ENCODE measurements at places on chromosomes 2 and 18.
A peak's percentile ranks its signal among the peaks of the same experiment; 100 is the strongest.

- no peak for DNase-seq
These were observed 675.2 kb upstream of the GCFC2 start for GRCh38 chr2:76385943-76386342.

- DNase-seq: no peak
These were observed 56.9 kb downstream of the DPYSL5 start for GRCh38 chr2:26904839-26905238.

DNA sequence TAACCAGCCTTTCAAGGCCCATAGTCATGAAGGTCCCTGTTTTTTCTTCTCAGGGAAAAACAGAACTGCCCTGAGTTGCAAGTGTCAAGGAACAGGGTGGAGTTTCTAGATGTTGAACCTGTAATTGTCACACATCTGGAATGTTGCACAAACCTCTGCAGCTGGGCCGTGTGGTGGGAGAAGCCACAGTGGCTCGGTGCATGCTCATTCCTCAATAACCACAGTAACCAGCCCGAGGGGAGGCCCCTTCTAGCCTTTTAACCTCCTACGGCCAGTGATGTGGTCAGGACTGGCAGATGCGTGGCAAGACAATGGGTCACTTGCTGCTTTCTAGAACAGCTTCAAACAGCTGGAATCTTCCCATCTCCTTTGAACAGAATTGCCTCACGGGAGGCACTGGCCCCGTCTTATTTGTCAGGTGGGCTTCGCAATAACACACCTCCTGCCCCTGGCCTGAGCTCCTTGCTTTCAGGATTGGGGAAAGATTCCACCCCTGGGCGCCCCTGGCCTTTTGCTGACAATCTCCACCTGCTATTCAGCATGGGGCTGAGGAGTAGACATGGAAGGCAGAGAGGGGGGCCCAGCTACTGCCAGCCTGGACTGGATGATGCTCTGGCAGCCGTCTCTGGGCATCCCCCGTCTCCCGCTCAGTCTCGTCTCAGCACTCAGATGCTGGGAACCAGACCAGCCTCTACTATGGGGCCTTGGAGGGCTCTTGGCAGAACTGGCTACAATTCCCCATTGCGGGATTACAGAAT lies 102.9 kb downstream of the KLHL29 start:
- DNase-seq: no peak

DNA sequence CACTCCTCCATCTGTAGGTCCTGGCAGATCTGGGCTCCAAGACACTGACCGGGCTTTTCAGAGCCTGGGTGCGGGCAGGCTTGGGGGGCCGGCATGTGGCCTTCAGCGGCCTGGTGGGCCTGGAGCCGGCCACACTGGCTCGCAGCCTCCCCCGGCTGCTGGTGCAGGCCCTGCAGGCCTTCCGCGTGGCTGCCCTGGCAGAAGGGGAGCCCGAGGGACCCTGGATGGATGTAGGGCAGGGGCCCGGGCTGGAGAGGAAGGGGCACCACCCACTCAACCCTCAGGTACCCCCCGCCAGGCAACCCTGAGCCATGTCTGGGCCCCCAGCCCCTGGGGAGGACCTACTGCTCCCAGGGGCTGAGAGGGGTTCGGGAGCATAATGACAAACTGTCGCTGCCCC lies 761 bp upstream of the CHRND start:
- no peak for DNase-seq

DNA sequence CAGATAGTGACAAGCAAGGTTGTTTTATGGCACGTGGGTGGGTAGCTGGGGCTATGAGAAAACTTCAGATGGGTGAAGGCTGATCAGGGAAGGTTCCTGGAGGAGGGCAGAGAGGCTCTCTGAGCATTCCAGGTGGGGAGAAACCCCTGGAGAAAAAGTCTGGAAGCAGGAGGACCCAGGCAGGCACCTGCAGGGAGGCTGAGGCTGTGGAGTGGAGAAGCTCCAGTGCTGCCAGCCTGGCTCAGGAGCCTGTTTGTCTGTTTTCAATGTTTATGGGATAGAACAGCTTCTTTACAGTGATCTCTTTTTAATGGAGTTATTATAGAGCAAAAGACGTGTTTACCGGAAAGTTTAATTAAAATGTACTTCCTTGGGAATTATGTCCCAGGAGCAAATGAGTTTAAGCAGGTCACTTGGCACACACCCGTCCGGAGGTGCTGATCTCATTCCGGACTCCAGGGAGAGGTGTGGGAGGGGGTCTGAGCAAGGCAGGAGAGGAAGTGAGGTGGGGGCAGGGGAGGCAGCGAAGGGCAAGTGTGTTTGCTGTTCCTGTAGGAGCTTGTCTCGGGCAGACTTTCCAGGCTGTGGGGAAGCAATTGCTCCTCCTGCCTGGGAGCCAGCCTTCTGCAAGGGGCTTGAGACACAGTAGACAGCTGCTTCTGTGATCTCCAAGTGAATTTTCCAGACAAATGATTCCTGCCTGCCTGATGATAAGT lies 239.5 kb downstream of the MYCN start:
- no peak for DNase-seq

- no peak for DNase-seq
These were observed 276.7 kb downstream of the DSEL start for GRCh38 chr18:67239826-67240225.

DNA sequence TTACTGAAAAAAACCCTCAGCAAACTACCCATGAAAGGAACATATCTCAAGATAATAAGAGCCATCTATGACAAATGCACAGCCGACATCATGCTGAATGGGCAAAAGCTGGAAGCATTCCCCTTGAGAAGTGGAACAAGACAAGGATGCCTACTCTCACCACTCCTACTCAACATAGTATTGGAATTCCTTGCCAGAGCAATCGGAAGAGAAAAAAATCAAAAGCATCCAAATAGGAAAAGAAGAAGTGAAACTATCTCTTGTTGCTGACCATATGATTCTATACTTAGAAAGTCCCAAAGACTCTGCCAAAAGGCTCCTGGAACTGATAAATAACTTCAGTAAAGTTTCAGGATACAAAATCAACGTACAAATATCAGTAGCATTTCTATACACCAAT lies 40.6 kb upstream of the MSTN start:
- DNase-seq: no peak

- DNase-seq: no peak
These were observed 461.9 kb downstream of the PTPRM start for GRCh38 chr18:8029061-8029460.

GRCh38 chr2:172389685-172390339 lies 37.6 kb upstream of the ITGA6 start:
- no peak for DNase-seq

- no peak for DNase-seq
These were observed 65.7 kb upstream of the RTN4 start for GRCh38 chr2:55115761-55116597.

DNA sequence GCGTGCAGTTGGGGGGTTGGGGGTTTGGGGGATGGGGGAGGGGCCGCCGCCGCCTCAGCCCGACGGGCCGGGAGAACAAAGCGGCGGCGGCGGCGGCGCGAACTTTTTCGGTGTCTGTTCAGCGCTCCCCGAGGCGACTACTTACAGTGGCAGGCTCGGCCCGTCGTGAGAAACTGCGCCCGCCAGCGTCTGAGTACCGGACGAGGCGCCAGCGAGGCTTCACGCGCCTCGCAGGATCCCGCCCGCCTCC lies 172 bp downstream of the PRKD3 start:
- DNase-seq: no peak

DNA sequence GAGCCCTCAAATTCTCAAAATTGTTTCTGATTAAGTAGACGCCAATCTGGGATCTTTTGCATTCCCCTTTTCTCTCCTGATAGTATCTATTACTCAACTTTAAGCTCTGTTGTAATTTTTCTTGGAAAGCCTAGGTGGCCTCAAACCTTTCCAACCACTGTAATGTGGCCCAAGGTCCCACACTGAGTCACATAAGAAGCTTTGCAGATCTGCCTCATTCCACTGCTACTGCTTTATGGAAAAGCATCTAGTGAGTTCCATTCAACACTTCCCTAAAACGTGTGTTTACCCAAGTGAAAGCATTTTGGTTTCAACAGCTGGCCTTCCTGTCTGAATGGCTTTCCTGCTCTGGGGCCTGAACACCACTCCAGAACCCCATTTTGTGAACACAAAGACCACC lies 493.6 kb upstream of the SPHKAP start:
- no peak for DNase-seq

- DNase-seq: no peak
These were observed 12.7 kb upstream of the CDH2 start for GRCh38 chr18:28189400-28190239.

DNA sequence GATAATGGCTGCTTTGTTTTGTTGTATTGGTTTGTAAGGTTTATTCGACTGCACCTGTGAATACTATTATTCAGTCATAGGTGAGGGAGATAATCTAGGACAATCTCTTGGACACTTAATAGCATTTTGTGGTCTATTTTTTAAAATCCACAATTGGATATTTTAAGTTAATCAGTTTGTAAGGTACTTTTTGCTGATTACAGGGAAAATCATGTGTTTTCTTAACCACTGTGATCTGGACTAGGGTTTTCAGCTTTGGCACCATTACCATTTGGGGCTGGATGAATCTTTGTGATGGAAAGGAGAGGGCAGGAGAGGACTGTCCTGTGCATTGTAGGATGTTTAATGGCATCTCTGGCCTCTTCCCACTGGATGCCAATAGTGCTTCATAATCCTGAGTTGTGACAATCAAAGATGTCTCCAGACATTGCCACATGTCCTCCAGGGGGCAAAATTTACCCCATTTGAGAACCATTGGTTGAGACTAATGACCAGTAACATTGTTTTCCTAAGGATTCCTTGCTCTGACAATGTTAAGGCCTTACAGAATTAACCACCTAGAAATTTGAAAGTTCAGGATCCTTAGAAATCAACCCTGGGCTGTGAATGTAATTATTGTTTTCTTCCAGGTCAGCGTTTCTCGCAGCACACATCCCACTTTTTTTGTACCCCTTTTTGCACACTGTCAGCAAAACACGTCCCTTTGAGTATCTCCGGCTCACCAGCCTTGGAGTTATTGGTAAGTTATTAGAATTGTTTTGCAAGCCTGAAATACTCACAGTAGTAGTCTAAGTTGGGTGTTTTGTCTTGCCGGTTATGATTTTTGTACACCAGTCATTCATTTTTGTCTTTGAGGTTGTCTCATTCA lies 15.6 kb downstream of the CNOT9 start:
- no peak for DNase-seq

- no peak for DNase-seq
These were observed 5.2 kb upstream of the RSAD2 start for GRCh38 chr2:6872394-6872793.

GRCh38 chr2:15142069-15142689 lies 419.0 kb downstream of the NBAS start:
- DNase-seq: no peak

GRCh38 chr18:2826581-2826980 lies 20.2 kb upstream of the EMILIN2 start:
- no peak for DNase-seq

DNA sequence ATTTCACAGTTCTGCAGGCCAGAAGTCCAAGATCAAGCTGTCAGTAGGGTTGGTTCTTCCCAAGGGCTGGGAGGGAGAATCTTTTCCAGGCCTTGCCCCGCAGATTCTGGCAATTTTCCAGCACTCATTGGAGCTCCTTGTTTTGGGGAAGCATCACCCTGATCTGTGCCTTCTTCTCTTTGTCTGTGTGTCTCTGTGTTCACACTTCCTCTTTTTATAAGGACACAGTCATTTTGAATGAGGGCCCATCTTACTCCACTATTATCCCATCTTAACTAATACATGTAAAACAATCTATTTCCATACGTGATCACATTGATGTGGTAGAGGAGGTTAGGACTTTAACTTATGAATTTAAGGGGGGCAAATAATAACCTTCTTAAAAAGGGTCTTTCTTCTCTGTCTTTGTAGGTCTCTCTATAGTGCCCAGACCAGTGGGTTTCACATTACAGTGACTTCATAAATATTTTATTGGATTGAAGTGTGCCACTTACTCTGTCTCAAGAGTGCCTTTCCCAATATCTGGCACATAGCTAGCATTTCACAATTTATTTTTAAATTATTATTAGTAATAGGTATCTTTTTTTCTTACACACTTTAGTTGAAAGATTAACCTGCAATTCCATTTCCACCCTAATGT lies 68.9 kb upstream of the CBLN2 start:
- no peak for DNase-seq

DNA sequence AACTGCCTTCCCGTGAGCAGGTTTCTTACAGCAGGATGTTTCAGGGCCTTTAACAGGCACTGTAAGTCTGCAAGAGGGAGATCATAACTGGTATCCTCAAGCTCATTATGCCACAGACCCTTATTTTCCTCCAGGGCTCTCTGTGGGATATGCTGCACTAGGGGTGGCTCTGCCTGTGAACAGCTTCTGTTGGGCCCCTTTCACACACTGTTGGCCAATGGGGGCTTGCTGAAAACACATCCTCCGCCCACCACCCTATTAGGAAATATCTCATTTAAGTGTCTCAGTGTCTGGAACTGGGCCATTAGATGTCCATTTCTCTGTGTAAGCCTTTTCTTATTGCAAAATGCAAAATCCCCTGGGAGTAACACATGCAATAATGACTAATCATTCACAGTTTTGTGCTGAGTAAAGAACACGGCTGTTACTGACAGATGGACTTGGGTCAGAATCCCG lies 414.3 kb upstream of the HS6ST1 start:
- DNase-seq: peak; percentile 76

- no peak for DNase-seq
These were observed 782.8 kb downstream of the BCL11A start for GRCh38 chr2:59770651-59771050.

DNA sequence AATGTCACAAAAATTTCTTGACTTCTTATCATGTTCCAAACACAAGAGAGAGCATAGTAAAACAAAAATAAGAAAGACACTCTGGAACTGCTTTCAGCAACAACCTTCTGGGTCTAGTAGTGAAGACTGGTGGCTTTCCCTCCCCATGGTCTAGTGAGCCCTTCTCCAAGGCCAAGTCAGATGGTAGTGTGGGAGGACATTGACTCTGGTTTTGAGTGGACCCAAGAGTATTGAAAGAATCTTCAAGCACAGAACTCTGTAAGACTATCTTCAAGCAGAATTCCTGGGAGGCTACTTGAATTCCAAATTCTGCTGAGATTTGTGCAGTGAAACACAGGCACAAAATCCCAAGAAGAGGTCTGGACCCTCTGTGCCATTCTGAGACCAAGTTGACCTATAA lies 21.1 kb downstream of the ANTXR1 start:
- DNase-seq: no peak

DNA sequence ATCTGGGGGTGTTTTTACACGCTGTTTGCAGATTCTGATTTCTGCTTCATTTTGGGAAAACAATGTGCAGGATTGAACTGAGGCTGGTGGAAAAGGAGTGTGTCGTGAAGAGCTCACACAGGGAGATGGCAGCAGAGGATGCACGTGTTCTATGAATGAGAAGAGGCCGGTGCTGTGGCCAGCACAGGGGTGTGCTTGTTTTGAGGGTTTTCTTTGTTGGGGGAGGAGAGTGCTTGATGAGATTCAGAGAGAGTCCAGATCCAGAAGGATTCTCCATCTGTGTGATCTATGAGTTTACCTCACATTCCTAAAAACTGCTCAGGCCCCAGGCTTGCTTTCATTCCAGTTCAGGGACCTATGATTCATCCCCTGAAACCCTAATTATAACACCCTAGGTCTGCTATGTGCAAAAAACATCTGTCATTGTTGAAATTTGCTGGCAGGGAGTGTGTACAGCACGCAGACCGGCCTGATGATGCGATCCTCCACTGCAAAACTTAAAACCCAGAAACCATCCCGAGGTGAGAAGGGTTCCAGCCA lies 12.1 kb downstream of the TGFA start:
- no peak for DNase-seq

GRCh38 chr2:109463236-109463635 lies 150.5 kb downstream of the SEPTIN10 start:
- DNase-seq: no peak

GRCh38 chr2:114543236-114543766 lies 100.9 kb downstream of the DPP10 start:
- no peak for DNase-seq
